ENCODE measurements at places on chromosomes 1 and 21.

DNA sequence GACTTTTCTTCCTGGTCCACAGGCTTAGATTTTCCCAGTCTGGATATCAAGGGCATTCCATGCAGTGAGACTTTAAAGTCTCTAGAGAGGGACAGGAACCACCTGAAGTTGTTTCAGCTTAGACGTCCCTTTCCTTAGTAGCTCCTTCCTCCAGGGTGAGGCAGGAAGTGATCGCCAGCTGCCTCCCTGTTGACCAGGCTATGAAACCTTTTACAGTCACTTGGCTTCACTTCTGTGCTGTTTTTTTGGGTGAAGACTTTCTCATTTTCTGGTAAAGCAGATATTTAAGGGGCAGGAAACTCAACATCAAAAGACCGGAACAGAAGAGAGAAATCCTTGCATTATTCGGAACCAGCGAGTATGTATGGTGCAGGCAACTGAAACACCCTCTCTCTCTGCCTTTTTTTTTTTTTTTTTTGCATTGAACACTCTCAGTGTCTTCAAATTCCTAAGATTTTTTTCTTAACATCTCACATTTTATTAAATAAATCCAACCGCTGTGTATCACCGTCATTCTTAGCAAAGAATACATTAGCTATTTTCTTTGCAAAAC, 234.6 kb upstream of the IRF2BP2 start:
- DNase-seq, result no peak

DNA sequence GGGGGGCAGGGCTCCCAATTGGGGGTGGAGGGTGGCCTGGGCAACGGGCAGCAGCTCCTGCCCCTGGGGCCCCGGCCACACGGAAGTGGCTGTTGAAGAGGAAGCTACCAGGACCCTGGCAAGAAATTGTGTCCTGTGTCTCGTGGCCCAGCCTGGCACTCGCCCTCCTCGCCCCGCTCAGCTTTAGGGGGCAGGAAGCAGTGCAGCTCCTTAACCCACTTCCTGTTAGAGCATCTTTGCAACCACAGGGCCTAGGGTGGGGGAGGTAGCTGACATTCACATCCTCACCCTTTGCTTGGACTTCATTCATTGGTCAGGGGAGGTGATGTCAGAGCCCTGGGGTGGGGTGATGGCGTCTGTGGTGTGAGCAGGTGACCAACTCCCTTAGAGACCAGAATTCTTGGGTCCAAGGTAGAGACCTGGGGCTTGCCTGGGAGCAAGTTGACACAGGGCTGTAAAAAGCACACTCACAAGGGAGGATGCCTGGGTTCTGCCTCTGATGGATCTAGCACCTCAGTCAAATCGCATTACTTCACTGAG, at the start of gene ARHGAP30:
ARHGAP30 (minus strand) TSS at position 161 of the 540 bp plus-strand sequence. CDS start 267 bp downstream, outside the sequence.
- no peak for DNase-seq

GRCh38 chr1:108200687-108201051, 526 bp upstream of the SLC25A24 start:
- peak; percentile 65 for DNase-seq

DNA sequence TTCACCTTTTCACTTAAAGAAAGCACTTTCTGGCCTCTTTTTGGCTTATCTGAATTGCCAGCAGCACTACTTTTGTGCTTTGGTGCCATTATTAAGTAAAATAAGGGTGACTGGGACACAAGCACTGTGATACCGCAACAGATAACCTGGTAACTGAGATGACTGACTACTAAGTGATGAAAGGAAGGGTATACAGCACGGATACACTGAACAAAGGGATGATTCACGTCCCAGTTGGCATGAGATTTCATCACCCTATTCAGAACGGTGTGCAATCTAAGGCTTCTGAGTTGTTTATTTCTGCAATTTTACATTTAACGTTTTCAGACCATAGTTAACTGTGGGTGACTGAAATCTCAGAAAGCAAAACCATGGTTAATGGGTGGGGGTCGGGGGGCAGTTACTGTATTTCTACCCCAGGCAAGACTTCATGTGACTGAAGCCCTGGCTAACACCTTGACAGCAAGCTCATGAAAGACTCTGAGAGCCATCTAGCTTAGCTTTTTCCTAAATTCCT, 102.8 kb downstream of the CLIC6 start:
- DNase-seq, result no peak

GRCh38 chr1:168110896-168111545, 25.7 kb downstream of the GPR161 start:
- no peak for DNase-seq

GRCh38 chr1:184061396-184062003, 10.0 kb downstream of the TSEN15 start:
- no peak for DNase-seq

DNA sequence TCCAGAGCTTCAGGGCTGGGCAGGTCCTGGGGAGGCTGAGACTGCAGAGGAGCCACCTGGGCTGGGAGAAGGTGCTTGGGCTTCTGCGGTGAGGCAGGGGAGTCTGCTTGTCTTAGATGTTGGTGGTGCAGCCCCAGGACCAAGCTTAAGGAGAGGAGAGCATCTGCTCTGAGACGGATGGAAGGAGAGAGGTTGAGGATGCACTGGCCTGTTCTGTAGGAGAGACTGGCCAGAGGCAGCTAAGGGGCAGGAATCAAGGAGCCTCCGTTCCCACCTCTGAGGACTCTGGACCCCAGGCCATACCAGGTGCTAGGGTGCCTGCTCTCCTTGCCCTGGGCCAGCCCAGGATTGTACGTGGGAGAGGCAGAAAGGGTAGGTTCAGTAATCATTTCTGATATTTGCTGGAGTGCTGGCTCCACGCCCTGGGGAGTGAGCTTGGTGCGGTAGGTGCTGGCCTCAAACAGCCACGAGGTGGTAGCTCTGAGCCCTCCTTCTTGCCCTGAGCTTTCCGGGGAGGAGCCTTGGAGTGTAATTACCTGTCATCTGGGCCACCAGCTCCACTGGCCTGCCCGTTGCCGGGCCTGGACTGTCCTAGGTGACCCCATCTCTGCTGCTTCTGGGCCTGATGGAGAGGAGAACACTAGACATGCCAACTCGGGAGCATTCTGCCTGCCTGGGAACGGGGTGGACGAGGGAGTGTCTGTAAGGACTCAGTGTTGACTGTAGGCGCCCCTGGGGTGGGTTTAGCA, 9.3 kb downstream of the MYBPH start:
- DNase-seq, result no peak

DNA sequence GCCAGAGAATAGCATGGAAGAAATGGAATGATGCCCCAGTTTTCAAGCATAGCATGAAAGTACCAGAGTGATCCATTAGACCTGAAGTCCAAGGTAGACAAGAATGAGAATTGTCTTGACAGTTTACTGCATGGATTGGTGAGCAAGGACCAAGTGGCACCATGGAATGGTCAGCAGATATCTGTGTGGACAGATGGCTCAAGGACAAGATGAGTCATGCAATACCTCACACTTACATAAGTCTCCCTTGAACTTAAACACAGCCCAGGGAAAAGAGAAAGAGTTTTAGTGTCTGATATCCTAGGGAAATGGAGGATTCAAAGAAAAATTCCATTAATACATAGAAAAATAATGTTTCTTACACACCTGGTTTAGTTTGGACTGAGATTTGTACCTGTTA, 195.2 kb downstream of the MRPL39 start:
- DNase-seq, result no peak

DNA sequence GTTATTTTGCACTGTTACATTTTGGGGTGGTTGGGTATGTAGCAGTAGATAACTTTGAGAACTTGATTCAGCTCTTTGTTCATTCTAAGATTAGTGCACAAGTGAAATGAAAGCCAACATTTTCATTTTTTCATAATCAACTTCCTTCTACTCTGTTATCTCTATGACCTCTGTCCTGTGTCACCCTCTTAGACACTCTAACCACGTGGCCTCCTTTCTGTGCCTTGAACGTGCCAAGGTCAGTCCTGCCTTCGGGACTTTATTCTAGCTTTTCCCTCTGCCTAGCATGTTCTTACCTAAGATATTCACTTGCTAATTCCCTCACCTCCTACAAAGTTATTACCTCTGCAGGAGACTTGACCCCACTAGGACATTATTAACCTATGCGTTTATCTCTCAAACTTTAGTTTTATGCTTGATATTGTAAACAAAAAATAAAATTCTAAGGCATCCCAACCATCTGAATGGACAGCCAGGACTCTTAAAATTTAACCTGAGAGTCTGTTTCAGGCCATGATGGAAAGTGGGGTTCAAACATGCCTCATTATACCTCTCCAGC, 19.2 kb upstream of the EDEM3 start:
- no peak for DNase-seq

GRCh38 chr1:64398936-64399335, 71.0 kb upstream of the CACHD1 start:
- no peak for DNase-seq

DNA sequence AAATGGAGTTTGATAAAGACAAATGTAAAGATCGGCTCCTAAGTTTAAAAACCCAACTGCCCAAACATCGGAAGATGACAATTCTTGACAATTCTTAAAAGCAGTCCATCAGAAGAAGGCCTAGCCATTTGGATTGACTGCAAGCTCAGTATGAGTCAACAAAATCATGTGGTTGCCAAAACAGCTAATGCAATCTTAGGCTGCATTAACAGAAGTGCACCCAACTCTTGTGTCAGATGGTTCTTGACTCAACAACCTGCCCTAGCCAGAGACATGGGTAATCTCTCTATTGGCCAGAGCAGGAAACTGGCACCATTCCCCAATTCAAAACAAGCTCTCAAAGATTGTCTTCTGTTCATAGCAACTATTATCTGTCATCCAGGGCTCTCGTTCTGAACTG, 9.9 kb upstream of the NCF2 start:
- DNase-seq, result no peak

- no peak for DNase-seq
Measured at GRCh38 chr1:33985656-33986055, 121.8 kb downstream of the HMGB4 start.

DNA sequence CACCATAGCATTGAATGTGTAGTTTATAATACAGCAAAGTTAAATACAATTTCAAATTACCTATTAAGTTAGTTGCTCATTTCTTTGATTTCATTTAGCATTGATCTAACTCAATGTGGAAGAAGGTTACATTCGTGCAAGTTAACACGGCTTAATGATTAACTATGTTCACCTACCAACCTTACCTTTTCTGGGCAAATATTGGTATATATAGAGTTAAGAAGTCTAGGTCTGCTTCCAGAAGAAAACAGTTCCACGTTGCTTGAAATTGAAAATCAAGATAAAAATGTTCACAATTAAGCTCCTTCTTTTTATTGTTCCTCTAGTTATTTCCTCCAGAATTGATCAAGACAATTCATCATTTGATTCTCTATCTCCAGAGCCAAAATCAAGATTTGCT, at the start of gene ANGPTL3:
ANGPTL3 (plus strand) TSS at position 240 of the 400 bp plus-strand sequence; CDS start at position 287, 47 bp downstream.
- no peak for DNase-seq

DNA sequence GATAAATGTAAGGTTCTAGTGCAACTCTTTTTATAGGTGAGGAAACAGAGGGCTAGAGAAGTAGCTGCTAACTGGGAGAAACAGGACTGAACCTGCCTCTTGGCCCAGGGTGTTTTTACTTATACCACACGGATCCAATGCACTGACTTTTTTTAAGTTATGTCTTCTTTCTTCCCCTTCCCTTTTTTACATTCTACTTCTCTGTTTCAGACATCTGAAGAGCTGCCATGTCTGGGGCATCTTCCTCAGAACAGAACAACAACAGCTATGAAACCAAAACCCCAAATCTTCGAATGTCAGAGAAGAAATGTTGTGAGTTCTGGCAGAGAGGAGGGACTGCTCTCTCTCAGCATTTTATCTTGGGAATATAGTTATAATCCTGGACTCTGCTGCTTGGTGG, 1.4 kb downstream of the PFKFB2 start:
- no peak for DNase-seq

- no peak for DNase-seq
Measured at GRCh38 chr1:84339503-84339902, 38.0 kb downstream of the SAMD13 start.

DNA sequence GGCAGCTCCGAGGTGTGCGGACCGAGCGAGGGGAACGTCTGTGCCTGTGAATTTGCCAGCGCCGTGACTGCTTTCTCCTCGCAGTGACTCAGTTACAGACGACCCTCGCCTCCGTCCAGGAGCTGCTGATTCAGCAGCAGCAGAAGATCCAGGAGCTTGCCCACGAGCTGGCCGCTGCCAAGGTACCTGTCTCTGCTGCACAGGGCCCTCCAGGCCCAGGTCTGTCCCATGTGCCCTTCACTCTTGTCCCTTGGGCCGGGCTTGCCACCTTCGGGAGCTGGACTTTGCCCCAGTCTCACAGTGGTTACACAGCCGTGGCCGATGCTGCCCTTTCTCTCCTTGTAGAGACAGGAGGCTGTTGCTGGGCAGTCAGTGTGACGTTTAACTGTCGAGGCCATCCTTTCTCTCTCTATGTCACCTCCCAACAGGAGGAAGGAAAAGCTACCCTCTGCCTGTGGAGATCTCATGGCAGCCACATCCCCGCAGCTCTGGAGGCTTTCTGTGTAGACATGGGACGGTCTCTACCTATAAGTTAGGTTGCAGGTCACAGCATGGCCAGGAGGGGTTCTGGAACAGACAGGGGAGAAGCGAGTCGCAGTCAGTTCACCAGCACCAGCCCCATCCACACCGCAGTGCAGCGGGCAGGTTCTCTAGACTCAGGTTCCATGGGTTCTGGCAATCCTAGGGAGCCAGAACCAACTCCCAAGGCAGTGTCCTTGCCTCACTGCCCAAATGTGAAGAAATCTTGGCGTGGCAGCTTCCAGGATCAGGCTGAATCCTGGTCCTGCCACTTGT, 149.7 kb downstream of the PEX14 start:
- DNase-seq, result no peak

DNA sequence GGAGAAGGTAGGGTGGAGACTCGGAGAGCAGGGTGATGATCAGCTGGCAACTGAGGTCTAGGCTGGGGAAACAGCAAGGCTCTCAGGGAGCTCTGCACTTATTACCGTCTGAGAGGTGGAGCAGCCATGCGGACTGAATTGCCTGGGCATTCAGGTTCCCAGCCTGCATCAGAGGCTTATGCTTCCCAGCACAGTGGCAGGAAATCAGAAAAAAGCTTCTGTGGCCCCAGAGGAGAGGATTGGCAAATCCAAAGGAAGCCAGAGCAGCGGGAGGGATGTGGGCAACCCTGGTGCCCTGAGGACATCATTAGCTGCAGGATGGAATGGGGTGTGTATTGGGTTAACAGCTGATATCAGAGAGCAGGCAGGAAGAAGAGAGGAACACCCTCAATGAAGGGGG, 374.1 kb upstream of the POU3F1 start:
- no peak for DNase-seq

DNA sequence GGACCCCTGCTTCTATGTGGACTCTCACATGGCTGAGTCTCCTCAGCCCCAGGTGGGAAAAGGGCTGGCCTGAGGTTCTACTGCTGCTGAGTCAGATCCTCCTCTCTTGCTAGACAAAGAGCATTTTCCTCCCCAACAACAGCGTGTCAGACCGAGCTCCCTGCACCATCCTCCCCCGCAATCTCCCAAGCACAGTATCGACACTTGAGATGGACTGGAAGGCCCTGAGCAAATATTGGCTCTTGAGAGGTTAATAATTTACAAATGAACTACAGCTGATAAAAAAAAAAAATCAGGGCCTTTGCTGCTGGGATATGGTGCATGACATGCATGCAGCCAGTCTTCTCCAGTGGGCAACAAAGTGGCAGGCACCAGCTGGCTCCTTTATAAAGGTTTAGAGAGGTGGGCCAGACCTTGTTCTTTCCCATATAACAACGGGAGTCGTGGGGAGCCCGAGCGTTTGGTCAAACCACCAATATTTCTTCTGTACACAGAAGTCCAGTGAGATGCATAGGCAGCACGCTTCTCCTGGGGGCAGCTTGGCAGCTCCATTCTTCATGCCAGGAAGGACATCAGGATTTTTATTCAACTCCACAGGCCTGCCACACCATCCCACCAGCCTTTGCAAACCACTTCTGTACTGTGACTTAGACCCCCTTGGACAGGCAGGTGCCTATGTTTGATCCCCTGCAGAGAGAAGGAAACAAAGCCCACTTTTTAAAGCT, 55.4 kb upstream of the CAMK1G start:
- DNase-seq, result no peak

Data from amniotic stem cell (primary cell).